GM23338 (cell line): ENCODE measurements at places on chromosomes 16 and 17.

DNA sequence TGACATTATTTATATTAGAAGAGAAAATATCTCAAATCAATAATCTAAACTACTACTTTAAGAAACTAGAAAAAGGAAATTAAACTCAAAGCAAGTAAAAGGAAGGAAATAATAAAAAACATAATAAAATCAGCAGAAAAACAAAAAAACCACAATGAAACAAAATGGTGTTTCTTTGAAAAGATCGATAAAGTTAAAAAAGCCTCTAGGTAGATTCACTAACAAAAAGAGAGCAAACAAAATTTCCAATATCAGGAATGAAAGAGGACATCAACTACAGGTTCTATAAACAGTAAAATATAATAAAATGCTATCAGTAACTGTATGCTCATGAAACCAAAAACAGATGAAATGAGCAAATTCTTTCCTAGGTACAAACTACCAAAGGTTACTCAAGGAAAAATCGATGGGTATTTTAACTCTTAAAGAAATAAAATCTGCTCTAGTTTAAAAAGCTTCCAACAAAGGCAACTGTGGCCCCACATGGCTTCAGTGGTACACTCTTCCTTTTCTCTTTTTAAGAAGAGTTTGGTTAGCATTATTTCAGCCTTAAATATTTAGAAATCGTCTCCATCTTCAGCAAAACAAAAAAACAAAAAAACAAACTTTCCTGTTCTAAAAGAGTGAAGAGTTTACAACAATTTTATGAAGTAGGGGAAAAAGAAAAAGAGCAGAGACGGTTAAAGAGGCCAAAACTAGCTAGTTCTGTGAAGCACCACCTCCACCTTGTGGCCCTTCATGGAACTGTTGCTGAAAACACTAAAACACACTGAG lies 102.2 kb downstream of the TRIM37 start:
- DNase-seq = peak; percentile 84

DNA sequence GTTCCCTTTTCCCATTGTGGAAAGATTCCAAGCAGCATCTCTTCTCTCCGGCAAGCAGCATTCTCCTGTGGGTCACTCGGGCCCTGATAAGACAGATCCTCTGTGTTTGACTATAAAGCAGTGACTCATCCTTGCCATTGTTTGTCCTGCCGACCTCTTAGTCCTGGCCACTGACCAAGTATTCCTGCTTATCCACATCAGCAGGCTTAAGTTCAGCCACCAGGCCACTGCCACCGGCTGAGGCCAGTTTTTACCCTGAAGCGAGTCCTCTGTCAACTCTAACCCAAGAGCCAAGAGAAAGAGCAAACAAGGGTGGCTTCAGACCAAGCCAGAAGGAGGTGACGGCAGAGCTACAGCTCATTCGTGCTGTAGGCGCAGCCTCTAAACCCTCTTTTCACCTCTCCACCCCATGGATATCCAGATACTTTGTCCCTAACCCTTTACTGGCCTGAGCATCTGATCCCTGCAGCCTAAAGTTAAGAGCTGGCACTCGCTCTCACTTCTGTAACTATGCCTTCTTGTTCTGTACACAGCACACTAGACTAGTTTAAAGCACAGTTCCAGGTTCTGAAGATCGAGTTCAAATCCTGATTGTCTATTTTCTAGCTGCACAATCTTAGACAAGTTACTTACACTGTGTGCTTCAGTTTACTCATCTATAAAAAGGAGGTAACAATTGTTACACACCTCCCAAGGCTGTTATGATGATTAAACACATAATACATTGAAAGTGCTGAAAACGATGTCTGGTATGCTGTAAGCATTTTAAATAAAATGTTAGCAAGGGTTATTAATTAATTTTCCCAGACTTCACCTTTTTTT lies 31.0 kb downstream of the SOX9 start:
- DNase-seq = peak; percentile 62

GRCh38 chr17:16999931-17000625 lies 28.2 kb upstream of the TNFRSF13B start:
- DNase-seq = no peak

DNA sequence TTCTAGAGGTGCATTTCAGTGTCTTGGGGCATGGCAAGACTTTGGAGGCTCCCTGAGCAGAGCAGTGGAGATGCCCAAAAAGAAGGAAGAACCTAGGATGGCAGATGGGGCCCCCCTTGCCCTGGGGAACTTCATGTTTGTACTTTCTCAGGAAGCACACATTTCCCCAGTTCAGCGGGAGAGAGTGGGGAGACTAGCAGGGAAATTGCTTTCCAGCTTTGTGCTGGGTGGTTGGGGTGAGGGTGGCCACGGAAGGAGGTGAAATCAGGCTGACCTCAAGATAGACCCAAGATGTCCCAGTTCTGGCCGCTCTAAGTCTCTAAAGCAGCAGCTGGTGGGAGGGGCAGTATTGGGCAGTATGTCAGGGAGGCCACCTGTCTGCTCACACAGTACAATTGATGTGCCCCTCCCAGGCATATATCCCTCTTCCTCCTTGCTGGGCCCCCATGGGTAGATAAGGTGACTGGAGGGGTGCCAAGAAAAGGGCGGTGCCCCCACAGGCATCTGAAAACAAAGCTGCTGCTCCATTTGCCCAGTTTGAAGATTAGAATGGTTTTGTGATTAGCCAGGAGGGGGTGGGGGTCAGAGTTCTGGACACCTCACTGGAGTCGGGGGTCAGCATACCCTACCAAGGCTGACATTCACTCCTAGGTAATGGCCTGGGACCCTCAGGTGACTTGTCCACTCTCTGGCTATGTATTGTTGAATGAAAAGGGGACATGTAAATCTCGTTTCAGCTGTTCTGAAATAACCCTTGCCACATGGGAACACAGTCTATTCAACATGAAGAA lies 17.1 kb upstream of the NAGLU start:
- no peak for DNase-seq

DNA sequence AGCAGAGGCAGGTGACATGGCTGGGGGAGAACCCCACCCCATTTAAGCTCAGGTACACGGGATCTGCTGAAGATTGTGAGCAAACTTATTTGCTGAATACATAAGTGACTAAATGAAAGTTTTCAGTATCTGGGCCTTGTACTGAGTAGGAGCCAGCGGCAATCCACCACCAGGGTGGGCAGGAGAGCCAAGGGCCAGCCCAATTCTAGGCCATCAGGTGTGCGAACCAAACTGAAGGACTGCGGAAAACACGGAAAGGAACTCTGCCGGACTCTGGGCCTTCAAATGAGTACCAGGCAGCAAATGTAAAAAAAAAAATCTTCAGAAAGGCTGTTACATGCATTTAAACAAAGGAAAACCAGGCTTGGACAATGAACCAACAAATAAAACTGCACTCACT lies 19.7 kb downstream of the ARHGAP17 start:
- peak; percentile 60 for DNase-seq

GRCh38 chr17:59601130-59601529 lies 18.6 kb upstream of the CLTC start:
- DNase-seq = no peak

DNA sequence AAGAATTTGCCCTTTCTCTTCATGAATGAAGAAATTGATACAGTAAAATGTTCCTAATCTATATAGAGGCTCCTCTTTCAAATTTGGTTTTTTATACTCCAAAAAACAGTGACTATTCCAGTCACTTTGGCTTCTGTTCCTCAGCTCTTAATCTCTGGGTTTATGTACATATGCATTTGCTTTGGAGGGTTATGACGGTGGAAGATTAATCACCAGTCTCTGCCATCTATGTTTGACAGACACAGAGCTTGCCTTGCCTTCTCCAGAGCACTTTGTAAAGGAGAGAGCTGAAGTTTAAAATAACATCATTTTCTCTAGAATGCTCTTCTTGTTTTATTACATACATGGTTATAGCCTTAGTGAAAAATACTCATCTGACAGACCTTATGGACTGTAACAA lies 99.3 kb downstream of the NLK start:
- DNase-seq = no peak

DNA sequence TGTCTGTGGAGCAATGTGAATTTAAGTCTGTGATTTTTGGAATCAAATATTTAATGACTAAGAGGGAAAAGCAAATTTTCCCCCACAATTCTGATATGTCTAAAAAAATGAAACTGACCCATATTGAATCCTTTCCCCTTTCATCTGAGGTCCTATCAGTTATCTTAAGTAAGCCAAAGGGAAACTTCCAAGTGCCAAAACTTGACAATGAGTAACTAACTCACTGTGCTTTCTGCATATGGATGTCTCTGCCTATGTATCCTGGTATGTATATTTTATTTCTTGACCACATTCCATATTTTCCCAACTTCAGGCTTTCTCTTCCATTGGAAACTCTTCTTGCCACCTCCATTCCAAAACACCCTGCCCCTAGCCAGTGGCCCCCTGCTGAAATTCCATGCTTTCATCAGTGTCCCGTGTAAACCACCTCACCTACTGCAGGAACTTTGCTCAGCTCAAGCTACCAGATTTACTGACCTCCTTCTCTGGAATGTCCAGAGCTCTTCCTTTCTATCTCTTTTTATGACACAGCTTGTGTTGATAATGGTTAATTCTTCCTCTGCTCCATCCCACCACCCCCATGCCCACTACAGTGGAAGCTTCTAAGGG lies 59.0 kb downstream of the TOX3 start:
- DNase-seq = no peak
